ENCODE measurements at places on chromosomes 1 and 21. TPM values are rescaled to one million over a fixed set of nuclear protein-coding genes. Genes with fewer than 3 reads are reported as not detected.

Gene KRTAP12-2
- total RNA-seq: not detected

Gene DNAH14
- total RNA-seq: 44.9 TPM

Gene NTMT2
- total RNA-seq: not detected

Gene RPE65
- not detected for total RNA-seq

Gene CFHR3
- 0.11 TPM for total RNA-seq

Gene FCMR
- total RNA-seq: 0.65 TPM

Gene CHI3L1
- total RNA-seq: 6,408 TPM

Gene ICOSLG
- under 0.01 TPM for total RNA-seq

Gene ZBTB37
- total RNA-seq: 11.0 TPM

Gene CA6
- total RNA-seq: not detected

Gene CNR2
- total RNA-seq: not detected

Gene RBP7
- not detected for total RNA-seq

Gene TLCD4
- total RNA-seq: 4.4 TPM

Gene TTC24
- not detected for total RNA-seq

Gene GSTM5
- total RNA-seq: 9.1 TPM

Gene RHD
- not detected for total RNA-seq

Gene RNF220
- total RNA-seq: 45.9 TPM

Gene LEMD1
- total RNA-seq: not detected

Gene RNF186
- not detected for total RNA-seq

Gene PRR9
- total RNA-seq: not detected

Gene SYT2
- under 0.01 TPM for total RNA-seq

Gene EDN2
- total RNA-seq: not detected

Gene SLC22A15
- total RNA-seq: 19.5 TPM

Gene FAM229A
- total RNA-seq: 1.1 TPM

Gene RRAGC
- 49.3 TPM for total RNA-seq

Gene LENEP
- not detected for total RNA-seq

Gene CR1L
- not detected for total RNA-seq

Gene DNASE2B
- not detected for total RNA-seq

Gene TMEM125
- total RNA-seq: not detected

Gene OR2M7
- total RNA-seq: not detected

Gene CCDC181
- total RNA-seq: 0.78 TPM

Gene PGBD2
- 4.1 TPM for total RNA-seq

Gene PRAMEF4
- not detected for total RNA-seq

Gene OR2L13
- not detected for total RNA-seq

Gene OR6N1
- not detected for total RNA-seq

Gene LRRC53
- not detected for total RNA-seq

Gene ELAVL4
- not detected for total RNA-seq

Gene GBP5
- total RNA-seq: 0.11 TPM

Gene RXFP4
- total RNA-seq: not detected

Gene FCGR3A
- not detected for total RNA-seq

Gene ACTL8
- total RNA-seq: 0.11 TPM

Gene FAM72B
- 0.91 TPM for total RNA-seq

Gene KRTAP10-11
- not detected for total RNA-seq

Gene ZYG11A
- total RNA-seq: 0.22 TPM

Gene GIPC2
- 0.13 TPM for total RNA-seq

Gene FMO1
- not detected for total RNA-seq

Gene CCDC17
- total RNA-seq: 1.5 TPM

Gene RGS18
- total RNA-seq: not detected

Gene CCDC185
- total RNA-seq: not detected

Gene MIXL1
- not detected for total RNA-seq

Gene OLIG2
- not detected for total RNA-seq

Gene MROH9
- 0.22 TPM for total RNA-seq

Gene LIN28A
- not detected for total RNA-seq

Measured in articular chondrocyte of knee joint (primary cell).